ENCODE measurements at places on chromosomes 5 and 9. TPM values are rescaled to one million over a fixed set of nuclear protein-coding genes. Genes with fewer than 3 reads are reported as not detected.

- no peak for DNase-seq
Observed at GRCh38 chr9:101915482-101915881, 177.0 kb upstream of the GRIN3A start.

DNA sequence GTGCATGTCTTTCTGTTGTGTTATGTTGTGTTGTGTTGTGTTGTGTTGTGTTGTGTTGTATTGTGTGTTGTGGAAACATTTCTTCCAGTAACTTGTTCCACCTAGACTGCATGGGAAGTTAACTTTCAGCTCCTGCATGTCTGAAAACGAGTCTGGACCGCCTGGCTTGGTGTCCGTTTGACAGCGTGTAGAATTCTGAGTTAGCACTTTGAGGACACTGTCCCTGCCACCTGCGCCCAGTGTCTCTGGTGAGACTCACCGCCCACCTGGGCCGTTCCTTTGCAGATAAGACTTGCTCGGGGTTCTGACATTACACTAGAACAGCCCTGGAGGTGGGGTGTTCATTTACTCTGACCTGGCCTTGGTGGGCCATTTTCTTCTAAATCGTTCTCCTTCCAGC, 42.0 kb downstream of the WNK2 start:
- no peak for DNase-seq

- DNase-seq, result no peak
Observed at GRCh38 chr9:99002706-99003105, 59.0 kb downstream of the COL15A1 start.

Gene LHX6
- total RNA-seq, result 2.2 TPM

DNA sequence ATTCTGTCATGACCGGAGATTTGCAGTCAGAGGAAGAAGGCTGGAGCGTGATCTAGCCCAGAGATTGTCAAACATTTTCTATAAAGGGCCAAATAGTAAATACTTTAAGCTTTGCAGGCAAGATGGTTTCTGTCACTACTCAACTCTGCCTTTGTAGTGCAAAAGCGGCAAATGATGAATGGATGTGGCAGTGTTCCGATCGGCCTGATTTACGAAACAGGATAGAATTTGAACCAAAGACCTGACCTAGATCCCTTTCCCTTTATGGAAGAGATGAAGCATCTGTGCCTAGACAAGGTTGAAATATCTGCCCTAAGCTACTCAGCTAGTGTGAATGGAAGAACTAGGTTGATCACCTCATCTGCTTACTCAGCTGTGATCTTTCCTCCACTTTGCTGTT, 209.5 kb downstream of the YTHDC2 start:
- DNase-seq, result no peak

GRCh38 chr5:130712324-130712723, 452.7 kb downstream of the HINT1 start:
- no peak for DNase-seq

Gene PCDHGA3
- total RNA-seq, result 4.6 TPM

Gene LMX1B
- total RNA-seq, result not detected

GRCh38 chr5:168575391-168576372, 3.5 kb downstream of the PANK3 start:
- no peak for DNase-seq

GRCh38 chr5:11609570-11610303, 294.5 kb downstream of the CTNND2 start:
- DNase-seq, result no peak

DNA sequence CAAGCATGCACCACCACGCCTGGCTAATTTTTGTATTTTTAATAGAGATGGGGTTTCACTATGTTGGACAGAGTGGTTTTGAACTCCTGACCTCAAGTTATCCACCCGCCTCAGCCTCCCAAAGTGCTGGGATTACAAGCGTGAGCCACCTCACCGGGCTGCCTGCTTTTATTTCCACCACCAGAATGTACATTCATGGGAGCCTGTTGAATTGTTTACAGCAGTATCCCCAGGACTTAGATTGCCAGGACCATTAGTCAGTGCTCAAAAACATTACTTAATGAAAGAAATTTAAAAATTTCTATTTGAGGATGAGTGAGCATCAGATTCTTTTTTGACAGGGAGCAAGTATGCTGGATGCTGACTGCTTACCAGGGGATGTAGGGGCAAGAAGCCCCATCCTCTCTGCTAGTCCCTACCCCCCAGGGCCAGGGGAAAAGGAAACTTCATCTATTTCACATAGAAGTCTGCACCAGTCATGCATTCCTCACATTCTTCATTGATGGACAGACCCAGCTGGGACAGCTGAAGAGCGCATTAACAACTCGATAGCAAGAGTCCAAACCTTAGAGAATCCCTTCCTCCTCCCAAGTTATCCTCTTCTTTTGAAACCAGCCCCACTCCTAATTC, 10.3 kb upstream of the RGMB start:
- DNase-seq, result no peak

DNA sequence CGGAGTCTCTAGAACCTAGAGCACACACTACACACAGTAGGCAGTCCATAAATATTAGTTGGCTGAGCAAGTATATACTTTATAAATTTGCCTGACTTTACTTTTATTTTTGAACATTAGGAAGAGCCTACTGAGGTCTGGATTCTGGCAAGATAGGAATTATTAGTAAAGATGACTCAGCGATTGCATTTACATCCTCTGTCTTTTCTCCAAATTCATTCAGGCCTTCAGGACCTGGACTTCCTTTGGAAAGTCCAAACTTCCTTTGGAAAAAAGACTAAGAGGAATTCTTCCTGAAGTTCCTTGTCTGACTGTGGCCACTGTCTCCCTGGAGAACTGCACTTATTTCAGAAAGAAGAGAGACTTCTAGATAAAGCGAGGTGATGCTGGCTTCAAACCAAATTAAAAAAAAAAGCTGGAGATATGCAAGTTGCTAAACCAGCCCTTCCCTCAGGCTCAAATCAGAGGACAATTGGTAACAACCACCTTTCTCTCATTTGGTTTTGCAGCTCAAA, 251.3 kb downstream of the GAS1 start:
- no peak for DNase-seq

DNA sequence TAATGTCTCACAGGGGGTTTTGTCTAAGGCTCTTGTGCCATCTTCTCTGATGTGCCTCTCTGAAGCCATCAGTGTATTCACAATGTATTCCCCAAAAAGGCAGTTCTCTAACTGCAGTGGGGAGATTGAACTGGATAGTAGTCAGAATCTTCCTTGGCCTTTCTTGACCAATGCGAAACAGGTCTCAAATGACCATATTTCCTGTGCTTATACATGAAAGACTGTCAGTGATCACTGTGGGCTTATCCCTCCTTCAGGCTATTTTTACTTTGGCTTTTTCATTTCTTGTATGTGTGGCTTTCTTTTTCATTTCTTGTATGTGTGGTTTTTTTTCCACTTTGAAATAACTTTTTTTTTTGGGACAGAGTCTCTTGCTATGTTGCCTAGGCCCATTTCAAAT, 19.7 kb downstream of the HMGXB3 start:
- no peak for DNase-seq

- DNase-seq, result no peak
Observed at GRCh38 chr5:148864113-148864841, 37.9 kb downstream of the ADRB2 start.

GRCh38 chr5:127324756-127325155, 34.2 kb downstream of the MEGF10 start:
- DNase-seq, result no peak
